Stimulated activated CD8-positive, alpha-beta memory T cell treated with anti-CD3 and anti-CD28 coated beads, Interleukin-15, amount 100 ng/mL, for 24 hours (primary cell): ENCODE measurements at places on chromosomes 12 and 14.

GRCh38 chr12:41213648-41214047, 25.5 kb downstream of the PDZRN4 start:
- DNase-seq: no peak

DNA sequence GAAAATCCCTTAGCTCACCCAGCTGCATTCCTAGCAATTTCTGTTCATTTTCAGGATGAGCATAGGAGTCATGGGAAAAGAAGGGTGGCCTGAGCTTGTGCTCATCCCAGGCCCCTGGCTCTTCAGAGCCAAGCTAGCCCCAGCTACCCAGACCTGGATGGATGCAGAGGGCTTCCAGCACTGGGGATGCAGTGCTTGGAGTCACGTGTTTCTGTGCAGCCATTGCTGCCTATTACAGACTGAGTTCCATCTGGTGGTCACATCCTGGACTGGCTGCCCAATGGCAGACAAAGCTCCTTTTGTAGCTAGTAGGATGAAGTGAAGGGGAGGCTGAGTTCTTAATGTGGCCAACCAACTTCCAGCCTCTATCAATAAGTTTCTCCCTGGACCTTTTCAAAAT, 54.2 kb upstream of the JDP2 start:
- no peak for DNase-seq

DNA sequence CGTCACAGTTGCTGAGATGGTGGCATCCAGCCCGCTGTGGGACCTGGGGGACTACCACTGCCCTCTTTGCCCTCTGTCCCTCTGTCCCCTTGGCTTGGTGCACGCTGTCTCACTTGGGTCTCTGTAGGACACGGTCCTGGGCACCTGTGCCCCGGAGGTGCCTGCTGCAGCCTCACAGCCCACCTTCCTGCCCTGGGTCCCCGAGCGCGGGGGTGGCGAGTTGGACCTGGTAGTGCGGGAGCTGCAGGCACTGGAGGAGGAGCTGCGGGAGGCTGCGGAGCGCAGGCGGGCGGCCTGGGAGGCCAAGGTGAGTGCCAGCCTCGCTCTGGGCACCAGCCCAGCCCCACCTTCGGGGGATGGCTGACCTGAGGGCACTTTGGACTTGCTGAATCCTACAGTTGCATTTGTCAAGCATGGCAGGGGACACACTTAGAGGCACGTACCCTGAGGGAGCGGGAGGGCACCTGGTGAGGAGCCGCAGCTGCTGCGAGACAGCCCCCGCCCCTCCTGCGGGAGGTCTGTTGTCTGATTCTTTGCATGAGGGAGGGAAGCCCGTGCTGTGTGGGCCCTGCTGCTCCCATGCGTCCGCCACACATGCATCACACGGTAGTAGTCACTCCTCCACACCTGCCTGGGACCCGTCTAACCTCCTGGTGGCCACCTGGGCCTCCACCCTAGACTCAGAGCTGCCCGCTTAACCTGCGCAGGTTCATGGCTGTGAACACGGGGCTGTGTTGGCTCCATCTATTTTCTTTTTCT, 6.8 kb downstream of the TEDC1 start:
- no peak for DNase-seq

DNA sequence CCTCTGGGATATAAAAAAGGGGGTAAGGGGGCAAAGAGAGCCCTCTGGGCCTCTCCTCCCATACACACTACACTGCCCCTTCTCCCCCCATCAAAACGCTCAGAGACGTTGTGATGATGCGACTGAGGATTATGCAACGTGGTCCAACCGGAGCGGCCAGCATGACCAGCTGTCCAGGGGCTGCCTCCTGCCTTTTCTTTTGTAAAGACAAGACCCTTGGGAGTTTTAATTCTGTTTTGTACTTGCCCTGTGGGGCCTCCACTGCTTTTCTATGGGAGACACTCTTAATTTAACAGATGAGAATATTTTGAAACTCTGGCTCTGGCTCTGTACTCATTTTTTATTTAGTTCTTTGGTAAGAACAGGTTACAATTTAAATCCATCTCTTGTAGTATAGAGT, 7.2 kb downstream of the MBD6 start:
- DNase-seq: no peak

DNA sequence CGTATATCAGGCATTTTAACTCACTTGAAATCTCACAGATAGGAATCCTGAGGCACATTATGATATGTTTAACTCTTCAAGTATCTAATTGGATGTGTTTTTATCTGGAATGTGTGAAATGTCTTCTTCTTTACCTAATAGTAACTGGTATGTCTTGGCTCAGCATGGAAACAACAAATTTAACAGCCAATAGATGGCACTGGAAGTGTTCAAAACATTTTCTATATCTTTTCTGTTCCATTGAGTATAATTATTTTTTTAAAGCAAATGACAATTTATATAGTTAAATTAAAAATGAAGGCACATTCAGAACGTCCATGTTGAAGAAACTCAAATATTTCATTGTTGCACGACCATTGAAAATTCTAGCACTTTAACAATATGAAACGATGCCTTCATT, 164.6 kb upstream of the SLC16A7 start:
- no peak for DNase-seq

GRCh38 chr12:106945261-106945851, 10.4 kb upstream of the TMEM263 start:
- DNase-seq: no peak

GRCh38 chr14:73713206-73713802, 880 bp downstream of the PNMA1 start:
- no peak for DNase-seq

DNA sequence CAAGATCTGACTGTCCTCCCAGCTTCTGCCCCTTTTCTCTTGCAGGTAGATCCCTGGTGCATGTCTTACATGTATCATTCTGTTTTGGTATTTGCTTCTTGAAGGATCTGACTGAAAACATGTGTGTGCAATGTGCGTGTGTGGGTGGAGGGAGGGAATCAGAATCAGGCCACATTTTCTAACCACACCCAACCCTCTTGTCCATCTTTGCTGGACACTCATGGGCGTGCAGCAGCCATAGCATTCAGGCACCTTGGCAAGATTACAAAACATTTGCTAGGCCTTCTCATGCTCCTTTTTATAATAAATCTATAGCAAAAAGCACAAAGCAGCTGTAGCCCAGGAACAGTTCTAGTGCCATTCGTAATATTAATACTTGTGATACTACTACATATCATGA, 233.6 kb upstream of the E2F7 start:
- no peak for DNase-seq

GRCh38 chr12:124703856-124704255, 136.4 kb upstream of the NCOR2 start:
- no peak for DNase-seq

DNA sequence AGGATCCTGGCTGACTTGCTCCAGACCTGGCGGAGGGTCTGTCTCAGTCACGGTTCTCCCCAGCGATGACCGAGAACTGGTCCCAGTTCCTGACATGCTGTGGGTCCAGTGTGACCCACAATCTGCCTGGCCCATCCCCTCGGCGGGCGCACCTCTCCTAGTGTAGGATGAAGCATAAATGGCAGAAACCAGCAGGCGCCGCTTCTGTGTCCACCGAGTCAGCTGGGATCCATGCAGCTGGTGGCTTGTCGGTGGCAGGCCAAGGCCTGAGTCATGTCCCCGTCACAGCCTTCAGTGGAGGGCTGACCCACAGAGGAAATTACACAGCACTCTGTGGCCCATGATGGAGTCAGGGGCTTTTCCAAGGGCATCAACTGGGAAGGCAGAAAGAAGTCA, 38.5 kb downstream of the NFKBIA start:
- no peak for DNase-seq

DNA sequence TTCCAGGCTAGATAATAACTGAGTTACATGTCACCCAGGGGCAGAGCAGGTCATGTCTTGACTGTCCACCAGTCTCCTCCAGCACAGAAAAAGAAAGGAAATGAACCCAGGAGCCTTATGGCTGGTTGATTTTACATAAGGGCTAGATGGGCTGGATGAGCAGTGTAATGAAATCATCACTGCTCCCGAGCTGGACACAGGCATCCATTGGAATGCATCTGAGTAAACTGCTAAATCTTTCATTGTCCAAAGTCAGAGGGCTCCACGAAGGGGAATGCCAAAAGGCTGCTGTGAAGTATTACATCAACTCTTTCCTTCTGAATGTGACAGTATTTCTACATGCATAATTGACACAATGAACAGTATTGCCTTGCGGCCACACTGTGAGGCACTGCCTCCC, 30.1 kb upstream of the TSPAN11 start:
- no peak for DNase-seq

DNA sequence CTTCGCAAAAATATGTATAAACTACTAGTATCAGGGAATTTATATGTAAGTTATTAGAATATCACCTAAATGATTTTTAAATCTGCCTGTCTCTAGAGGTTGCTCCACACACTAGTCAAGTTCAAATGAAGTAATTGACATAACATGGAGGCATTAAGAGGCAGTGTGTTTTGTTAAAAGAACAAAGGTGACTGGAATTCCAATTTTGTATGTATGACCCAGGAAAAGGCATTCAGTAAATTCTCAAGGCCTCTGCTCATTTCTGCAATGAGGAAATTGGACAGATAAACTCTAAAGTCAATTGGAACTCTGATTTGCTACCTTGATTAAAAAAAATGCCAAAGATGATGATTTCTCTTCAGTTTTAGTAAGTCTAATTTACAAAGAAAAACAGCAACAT, 117.1 kb downstream of the NAV3 start:
- no peak for DNase-seq

DNA sequence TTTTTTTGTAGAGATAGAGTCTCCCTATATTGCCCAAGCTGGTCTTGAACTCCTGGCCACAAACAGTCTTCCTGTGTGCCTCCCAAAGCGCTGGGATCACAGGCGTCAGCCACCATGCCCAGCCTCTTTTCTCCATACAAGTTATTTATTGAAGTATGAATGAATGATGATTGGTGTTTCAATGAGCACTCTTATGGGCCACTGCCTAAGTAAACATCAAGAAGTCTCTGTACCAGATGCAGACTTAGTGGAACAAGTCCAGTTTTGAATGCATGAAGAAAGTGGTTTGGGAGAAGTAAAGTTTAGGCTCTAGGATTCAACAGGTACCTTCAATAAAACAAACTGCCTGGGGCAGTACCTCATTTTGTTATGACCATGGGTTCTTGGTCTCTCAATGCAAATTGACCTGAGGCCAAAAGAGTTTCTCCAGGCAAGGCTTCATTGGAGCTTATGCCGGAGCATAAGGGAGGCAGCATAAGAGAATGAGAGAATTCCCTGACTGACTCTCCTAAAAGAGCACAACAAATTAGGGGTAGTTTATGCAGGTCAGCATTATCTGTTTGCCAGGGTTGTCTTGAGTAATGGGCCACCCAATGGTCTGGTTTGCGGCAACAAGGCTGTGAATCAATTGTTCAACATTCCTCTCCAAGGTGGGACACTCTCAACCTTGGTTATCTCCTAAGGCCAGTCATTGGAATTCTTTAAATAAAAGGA, 1.1 kb upstream of the GMFB start:
- no peak for DNase-seq

- DNase-seq: no peak
Observed at GRCh38 chr12:52947738-52948423, 1.0 kb upstream of the KRT18 start.

GRCh38 chr12:119207063-119207560, 28.4 kb downstream of the HSPB8 start:
- no peak for DNase-seq

DNA sequence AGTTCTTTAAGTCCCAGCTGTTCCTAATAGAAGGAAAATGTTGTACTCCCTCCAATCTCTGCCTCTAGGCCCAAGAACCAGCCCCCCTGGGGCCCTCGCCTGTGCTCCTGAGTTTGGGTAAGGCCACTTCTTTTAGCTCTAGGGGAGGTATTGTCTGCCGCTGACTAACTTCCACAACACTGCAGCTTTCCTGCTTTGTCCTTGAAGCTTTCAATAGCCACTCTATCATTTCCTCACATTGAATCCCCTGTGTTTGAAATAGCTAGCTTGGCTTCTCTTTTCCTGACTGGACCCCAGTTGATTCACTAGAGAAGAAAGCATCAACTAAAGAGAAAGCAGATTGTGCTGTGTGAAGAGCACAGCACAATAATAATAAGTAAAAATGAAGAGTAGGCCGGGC, 28.8 kb downstream of the KRT80 start:
- DNase-seq: no peak

GRCh38 chr14:66649498-66649897, 141.6 kb downstream of the GPHN start:
- no peak for DNase-seq

- DNase-seq: no peak
Observed at GRCh38 chr12:102702447-102703114, 214.5 kb downstream of the PAH start.

- DNase-seq: no peak
Observed at GRCh38 chr12:51118706-51119105, 35.3 kb upstream of the CSRNP2 start.

- DNase-seq: no peak
Observed at GRCh38 chr12:93149229-93149628, 220.1 kb upstream of the EEA1 start.

DNA sequence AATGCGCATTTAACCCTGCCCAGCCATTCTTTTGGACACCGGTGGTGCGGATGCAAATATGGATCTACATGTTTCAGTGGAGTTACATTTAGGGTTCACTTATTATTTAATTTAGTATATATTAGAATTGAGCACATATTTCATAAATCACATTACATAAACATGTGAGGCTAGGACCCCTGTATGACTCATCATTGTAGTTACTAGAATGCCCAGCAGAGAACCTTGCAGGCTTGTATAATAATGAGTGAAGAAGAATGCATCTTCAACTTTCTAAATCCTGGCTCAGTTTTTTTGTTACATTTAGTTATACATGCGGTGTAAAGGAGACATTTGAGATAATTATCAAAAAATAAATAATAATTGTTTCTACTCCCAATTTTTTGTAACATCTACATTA, 369.0 kb downstream of the ATP23 start:
- no peak for DNase-seq

DNA sequence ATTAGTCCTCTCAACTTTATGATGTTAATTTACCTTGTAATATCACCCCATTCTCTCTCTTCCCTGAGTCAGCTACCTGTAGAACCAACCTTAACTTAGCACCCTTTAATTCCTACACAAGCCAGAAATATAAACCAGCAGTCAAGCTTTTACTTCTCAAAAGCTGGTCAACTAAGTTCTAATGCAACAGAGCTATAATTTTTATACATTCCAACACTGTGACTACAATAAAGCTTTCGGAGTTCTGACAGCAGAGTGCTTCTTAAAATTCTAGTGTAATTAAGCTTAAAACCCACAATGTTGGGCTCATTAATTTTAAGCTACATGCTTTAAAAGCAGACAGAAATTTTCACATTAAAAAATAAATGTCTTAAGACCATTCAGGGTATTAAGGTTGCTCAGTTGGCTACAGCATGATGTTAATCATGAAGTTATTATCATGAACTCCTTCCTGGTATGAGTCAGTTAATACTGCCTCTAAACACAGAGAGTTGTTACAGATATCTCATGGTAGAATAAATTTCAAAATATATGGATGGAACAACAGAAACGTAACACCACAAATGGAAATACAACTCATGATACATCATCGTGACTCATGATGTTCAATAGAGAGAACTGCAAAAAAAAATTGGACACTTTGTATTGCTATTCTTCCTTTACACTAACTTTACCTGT, 126.7 kb downstream of the EPS8 start:
- DNase-seq: no peak
